ENCODE measurements at places on chromosomes 1 and 21.

GRCh38 chr1:38431535-38432376 is 385.2 kb upstream of the POU3F1 start:
- no peak for DNase-seq

GRCh38 chr1:164767752-164768402 is 208.9 kb downstream of the PBX1 start:
- no peak for DNase-seq

DNA sequence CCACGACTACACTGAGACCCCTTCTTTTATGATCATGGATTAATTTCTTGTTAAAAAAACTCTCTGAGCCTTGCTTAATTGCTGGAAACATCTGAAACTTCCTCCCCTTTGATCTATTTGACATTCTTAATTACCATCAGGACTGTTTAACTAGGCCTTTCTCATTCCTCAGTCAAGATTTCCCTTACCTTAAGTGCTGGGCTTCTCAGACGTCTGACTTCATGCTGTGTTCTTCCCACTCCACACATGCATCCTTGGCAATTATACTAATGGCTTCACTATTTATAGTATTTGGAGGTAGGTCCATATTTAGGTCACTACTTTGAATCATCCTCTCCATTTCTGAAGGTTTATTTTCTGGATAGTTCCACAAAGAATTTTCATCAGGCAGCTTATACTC is 341.3 kb upstream of the TMPRSS15 start:
- DNase-seq: no peak

- DNase-seq: peak; percentile 5
These were observed 6.3 kb downstream of the CELF3 start for GRCh38 chr1:151710187-151710840.

DNA sequence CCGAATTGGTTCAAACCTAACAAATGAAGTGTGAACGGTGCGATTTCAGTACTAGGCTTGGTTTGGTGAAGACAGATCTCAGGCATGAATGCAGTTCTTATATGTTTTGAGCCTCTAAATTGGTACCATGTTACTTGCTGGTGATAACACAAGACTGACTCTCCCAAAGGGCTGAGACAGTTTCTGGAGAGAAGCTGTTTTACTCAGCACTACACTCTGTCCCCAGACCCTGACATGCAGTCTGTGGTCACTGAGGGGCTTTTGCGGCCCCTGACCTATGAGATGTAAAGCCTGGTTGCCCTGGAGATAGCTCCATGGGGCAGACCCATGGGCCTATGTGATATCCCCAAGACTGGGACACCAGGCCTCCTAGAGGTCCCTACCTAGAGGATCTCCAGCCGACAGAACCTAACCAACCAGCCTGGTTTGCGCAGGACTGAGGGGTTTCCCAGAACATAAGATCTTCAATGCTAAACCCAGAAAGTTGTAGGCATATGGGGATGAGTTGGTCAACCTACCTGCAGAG is 19.4 kb upstream of the FOXE3 start:
- DNase-seq: no peak

GRCh38 chr21:41926117-41926806 is 27.6 kb downstream of the C2CD2 start:
- DNase-seq: no peak

GRCh38 chr1:36529769-36530260 is 47.1 kb upstream of the CSF3R start:
- DNase-seq: no peak

DNA sequence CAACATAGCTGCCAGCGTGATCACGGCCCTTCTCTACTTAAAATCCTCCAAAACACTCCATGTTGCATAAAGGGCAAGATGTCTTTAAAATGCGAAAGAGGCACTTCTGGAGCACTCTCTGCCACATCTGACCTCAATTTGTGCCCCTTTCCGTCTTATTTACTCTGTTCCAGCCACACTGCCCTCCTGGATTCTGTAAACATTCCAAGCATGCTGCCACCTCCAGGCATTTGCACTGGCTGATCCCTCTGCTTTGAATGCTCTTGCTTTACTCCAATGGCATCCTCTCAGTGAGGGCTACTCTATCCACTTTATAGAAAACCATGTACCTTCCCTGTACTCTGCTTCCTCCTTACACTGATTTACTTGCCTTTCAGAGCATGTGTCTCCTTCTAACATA is 5.3 kb upstream of the RGS7 start:
- DNase-seq: no peak

DNA sequence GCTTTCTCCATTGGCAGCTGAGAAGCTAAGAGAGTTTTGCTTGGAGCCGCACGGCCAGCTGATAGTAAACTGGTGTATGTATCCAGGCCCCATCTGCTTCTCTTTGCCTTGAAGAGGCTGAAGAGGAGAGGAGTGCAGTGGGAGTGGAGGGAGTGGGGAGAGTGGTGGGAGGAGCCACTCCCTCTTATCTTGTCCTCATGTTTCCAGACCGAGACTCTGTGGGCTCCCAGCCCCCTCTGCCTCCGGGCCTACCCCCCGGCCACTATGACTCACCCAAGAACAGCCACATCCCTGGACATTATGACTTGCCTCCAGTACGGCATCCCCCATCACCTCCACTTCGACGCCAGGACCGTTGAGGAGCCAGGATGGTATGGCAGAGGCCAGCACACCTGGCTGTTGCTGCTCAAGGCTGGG is 6.0 kb upstream of the LRRC71 start:
- DNase-seq: no peak

GRCh38 chr1:75392278-75392677 is 218.6 kb downstream of the SLC44A5 start:
- DNase-seq: no peak

DNA sequence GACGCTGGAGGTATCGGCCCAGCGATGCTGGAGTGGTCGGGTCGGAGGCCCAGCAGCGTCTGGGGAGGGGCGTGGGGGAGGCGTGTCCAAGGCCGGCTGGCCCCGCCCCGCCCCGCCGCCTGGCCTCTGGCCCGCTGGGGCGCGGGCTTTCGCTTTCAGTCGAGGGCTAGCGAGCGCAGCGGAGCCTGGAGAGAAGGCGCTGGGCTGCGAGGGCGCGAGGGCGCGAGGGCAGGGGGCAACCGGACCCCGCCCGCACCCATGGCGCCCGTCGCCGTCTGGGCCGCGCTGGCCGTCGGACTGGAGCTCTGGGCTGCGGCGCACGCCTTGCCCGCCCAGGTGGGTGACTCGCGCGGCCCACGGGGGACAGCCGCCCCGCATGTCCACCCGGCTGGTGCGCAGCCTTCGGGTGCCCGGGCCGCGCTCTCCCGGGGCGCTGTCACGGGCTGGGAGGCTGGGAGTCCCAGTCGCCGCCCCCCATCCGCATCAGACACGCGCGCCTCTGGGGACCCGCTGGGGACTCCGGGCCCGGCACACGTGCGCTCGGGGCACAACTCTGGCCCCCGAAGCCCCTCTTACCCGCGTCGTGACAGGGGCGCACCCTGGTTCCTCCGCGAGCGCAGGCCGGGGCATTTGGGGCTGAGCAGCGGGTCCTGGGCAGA is at the start of gene TNFRSF1B:
TNFRSF1B (plus strand) TSS at position 158 of the 659 bp plus-strand sequence; CDS start at position 259, 101 bp downstream.
- DNase-seq: peak; percentile 47

DNA sequence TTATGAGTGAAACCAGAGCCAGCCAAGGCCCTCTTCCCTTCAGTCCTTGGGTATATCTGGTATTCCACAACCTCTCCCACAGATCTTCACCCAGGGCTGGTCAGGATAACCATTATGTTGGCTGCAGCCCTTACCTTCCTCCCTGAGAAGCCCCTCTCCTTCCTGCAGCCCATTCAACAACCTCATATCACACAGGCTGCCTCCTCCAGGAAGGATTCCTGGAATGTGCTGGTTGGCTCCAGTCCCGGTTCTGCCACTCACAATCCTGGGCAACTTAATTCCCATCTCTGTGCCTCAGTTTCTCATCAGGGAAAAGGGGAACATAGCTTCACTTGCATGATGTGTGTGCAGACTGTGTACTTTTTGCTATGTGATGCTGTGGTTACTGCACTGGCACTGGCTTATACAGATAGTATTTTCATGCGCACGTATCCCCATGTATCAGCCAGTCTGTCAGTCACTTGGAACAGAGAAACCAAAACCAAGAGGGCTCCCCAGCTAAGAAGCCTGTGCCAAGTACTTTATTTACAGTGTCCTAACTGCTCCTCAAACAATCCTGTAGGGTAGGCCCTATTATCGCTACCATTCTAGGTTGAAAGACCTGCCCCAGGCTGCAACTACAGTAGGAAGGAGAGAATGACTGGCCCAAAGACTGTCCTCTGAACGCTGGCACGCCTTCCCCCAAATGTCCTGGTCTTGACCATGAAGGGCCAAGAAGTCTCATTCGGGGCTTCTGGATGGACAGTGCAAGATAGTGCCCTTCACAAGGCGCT is 39.9 kb upstream of the PPP1R15B start:
- DNase-seq: no peak

DNA sequence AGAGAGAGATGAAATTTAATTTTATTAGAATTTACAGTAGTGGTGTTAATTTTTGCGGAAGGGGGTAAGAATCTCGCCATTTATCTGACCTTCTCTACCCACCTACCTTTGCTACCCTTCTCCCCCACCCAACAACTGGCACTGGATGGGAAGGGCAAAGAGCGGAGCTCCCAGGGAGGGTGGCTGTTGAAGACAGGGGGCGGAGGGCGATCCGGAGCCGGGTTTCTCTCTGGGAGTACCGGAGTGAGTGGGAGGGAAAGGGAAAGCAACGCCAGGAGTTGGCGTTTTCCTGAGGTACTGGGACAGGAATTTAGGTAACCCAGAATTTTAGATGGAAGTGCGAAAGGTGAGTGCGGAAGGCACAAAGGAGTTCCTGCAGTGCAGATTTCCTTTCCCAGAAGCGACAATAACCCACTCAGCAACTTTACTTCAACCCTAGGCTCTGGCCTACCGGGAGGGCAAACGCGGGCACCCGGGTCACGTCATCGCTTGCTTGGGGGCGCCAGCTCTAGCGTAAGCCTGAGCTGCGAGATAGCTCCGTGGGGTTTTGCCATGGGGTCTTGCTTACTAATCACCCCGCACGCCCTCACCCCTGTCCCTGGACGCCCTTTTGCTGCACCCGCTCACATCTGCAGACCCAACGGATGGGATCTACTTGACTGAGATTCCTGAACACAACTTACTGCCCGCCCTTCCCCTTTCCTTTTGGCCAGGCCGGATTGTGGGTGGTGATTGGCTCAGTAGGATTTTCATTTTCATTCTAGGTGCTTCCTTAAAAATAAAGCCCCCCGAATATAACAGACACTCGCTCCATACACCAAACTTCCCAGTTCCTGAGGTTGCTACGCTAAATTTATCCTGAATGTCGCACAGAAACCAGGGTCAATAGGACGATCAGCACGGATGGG is 413.0 kb upstream of the ESRRG start:
- DNase-seq: no peak

- DNase-seq: no peak
These were observed 50.5 kb upstream of the PRELP start for GRCh38 chr1:203424861-203425662.

- DNase-seq: no peak
These were observed 52.8 kb upstream of the ZBTB40 start for GRCh38 chr1:22398656-22399420.

DNA sequence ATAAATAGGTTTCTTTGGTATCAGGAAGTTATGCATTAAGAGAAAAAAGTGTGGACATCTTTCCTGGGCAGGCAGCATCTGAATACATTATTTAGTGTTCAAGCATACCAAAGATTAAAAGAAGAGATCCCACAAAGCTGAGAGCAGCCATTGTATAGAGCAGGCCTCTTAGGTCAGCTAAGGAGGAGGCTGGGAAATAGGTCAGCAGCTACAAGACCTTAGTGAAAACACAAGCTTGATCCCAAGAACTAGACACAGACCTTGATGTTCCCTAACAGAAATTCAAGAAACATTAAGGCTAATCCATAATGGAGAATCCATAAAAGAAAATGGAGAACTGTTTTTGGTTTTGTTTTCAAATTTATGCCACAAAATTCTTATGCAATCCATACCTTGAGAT is 135.3 kb upstream of the DPT start:
- no peak for DNase-seq

DNA sequence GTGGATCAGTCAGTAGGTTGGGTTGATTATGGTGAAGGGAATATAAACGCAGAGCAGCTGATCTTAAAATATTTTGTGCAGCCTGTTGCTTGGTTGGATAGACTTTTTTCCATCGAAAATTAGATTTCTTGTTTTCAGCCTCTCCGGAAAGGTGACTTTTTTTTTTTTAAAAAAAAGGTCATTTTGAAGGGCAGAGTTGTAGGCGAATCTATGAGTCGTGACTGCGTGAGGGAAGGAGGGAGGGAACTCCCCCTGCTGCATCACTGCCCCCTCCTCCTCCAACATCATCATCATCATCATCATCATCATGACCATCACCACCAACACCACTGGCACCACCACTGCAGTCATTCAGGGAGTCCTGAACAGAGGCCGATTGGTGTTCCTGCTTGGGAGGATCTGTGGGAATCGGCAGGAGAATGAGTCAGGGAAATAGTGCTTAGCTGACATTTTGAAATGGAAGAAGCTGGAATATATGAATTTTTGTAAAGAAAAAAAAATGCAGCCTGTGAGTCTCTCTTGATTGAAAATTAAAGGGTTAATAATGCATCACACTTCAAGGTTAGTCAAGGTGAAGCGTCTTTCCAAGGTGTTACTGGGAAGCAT is 1.2 kb downstream of the ATP1B1 start:
- no peak for DNase-seq

GRCh38 chr1:23019863-23020625 is 776 bp downstream of the KDM1A start:
- DNase-seq: no peak

GRCh38 chr1:2091611-2092604 is 41.7 kb downstream of the PRKCZ start:
- no peak for DNase-seq

- DNase-seq: no peak
These were observed 32.3 kb downstream of the INKA2 start for GRCh38 chr1:111706921-111707320.

DNA sequence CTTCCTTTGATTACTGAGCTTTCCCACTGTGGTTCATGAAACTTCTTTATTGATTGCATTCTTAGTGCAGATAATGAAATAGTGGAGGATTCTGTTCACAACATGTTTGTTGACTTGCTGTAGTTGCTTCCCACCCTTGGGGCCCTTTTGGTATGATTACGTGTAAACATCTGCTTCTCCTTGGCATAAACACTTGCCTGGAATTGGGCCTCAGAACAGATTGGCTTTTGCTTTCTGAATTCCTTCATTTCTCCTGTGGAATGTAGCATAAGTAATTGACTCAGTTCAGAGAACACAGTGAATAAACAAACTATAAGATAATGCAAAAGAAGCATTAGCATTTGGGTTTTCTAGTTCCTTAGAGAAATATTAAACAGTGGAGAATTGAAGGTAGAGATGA is 59.5 kb upstream of the LAMC2 start:
- no peak for DNase-seq
